Stimulated activated CD4-positive, alpha-beta T cell treated with anti-CD3 and anti-CD28 coated beads, Interleukin-4, amount 100 ng/mL, for 1 hour (primary cell): ENCODE measurements at places on chromosomes 5 and 9.
A peak's percentile ranks its signal among the peaks of the same experiment; 100 is the strongest.

- DNase-seq = no peak
Observed at GRCh38 chr5:91487420-91487819, 104.3 kb upstream of the ARRDC3 start.

- no peak for DNase-seq
Observed at GRCh38 chr5:124111886-124112285, 599.9 kb downstream of the CSNK1G3 start.

GRCh38 chr9:81374459-81375186, 314.7 kb downstream of the TLE1 start:
- no peak for DNase-seq

GRCh38 chr5:139962445-139962844, 80.7 kb downstream of the NRG2 start:
- DNase-seq = no peak

GRCh38 chr9:34127035-34127948, 794 bp upstream of the DCAF12 start:
- DNase-seq = no peak

DNA sequence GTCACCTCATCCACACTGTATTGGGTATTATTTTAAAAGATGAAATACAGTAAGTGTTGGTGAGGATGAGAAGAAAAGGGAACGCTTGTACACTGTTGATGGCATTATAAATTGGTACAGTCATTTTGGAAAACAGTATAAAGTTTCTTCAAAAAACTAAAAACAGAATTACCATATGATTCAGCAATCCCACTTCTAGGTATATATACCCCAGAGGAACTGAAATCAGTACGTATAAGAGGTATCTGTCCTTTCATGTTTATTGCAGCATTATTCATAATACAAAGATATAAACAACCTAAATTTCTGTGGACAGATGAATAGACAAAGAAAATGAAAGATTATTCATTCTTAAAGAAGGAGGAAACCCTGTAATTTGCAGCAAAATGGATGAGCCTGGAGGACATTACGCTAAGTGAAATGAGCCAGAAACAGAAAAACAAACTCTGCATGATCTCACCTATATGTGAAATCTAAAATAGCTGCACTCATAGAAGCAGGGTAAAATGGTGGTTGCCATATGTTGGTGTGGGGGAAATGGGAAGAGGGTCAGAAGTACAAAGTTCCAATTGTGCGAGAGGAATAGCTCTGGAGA, 191.6 kb downstream of the TRIM36 start:
- DNase-seq = no peak

GRCh38 chr9:19283072-19283710, 52.7 kb downstream of the DENND4C start:
- no peak for DNase-seq

GRCh38 chr9:77433675-77434445, 214.3 kb downstream of the GNA14 start:
- peak; percentile 48 for DNase-seq

DNA sequence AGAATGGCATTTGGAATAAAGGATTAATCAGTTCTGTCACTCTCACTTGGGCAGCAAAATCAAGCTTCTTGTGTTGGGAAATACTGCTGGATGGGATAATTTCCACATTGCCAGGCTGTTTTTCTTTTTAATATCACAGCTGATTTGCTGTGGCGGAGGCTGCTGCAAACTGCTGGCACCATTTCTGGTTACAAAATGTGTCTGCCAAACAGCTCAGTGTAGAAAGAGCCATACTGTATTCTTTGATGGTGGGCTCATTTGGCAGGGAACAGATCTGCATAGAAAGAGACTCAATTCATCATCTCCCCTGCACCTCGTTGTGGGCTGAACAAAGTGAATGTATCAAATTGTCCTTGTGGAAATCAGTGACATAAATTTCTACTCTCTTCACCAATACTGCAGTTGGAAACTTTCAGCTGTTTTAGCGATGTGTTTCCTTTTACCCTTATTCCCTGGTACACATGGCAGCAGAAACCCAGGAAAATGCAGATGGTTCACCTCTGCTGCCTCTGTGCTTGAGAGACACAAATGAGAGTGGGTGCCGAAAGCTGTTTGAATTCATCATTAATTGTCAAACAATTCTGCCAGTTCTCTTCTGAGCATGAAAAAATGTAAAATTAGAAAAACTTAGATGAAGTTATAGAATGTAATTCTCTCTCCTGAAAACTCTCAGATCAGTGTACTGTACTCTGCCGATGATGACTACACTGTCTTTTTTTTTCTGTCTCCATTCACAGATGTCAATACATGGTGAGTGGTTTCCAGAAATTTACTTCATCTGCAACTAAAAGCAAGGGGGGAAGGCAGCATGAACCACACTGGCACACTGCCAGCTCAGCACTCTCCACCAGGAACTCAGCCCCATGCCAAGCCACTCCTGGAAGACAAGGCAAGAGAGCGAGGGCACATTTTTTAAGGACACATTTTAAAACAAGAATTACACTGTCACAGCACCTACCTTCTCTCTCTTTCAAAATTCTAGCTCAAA, 75.0 kb downstream of the HMHB1 start:
- no peak for DNase-seq

DNA sequence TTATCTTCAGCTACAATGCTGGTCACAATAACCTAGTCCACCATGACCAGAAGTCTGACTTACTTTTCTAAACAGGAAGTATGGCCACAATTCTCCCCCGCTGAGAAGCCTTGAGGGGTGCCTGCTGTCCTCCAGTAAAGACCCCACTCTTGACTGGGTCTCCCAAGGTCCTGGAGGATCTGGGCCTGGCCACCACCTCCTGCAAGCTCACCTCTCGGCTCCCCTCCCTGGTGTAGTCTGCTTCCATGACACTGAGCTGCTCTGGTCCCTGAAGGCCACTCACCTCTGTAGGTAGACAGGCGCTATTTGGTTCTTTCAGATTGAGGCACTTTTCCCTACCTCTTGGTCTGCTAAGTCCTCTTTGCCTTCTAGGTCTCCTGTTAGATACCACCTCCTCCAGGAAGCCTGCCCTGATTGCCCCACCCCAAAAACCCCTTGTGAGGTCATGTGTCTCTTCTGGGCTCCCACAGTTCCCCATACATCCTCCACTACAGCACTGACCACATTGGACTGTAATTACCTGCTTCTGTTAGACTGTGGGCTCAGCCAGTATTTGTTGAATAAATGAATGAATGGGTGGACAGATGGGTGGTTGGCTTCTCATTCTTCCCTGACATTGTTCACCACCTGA, 62.6 kb upstream of the IER5L start:
- no peak for DNase-seq

DNA sequence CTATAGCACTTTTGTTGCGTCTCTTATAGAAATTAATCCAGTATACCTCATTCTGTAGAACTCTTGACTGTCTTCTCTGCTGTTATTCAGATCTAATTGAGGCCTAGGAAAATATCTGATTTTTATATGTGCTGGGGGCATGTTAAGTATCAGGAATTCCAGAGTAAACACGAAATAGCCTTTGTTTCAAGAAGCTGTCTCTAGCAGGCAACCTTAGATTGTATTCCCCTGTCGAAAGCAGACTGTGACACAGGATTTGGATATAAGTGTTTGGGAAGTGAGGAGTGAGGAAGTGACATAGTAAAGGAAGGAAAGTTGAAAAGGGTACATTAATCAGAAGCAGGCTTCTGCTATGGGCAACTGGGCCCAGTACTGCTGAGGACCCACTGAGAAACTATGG, 72.1 kb upstream of the RASA1 start:
- no peak for DNase-seq

DNA sequence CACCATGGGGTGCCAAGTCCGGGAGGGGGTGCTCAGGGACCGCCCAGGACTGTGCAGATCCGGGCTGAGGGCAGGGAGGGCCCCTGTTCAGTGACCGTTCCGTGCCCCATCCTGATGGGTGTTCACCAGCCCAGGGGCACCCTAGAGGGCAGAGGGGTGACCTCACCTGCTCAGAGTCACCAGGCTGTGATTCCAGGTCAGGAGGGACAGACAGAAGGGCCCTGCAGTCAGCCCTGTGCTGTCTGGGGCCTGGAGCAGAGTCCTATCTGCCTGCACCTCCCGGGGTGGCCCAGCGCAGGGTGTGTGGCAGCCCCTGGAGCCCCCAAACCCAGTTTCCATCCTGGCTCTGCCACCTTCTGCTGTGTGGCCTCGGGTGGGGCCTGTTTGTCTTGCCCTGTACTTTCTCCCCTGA, 241.9 kb downstream of the PBX3 start:
- DNase-seq = no peak

- DNase-seq = no peak
Observed at GRCh38 chr9:20031836-20032235, 243.0 kb upstream of the SLC24A2 start.

DNA sequence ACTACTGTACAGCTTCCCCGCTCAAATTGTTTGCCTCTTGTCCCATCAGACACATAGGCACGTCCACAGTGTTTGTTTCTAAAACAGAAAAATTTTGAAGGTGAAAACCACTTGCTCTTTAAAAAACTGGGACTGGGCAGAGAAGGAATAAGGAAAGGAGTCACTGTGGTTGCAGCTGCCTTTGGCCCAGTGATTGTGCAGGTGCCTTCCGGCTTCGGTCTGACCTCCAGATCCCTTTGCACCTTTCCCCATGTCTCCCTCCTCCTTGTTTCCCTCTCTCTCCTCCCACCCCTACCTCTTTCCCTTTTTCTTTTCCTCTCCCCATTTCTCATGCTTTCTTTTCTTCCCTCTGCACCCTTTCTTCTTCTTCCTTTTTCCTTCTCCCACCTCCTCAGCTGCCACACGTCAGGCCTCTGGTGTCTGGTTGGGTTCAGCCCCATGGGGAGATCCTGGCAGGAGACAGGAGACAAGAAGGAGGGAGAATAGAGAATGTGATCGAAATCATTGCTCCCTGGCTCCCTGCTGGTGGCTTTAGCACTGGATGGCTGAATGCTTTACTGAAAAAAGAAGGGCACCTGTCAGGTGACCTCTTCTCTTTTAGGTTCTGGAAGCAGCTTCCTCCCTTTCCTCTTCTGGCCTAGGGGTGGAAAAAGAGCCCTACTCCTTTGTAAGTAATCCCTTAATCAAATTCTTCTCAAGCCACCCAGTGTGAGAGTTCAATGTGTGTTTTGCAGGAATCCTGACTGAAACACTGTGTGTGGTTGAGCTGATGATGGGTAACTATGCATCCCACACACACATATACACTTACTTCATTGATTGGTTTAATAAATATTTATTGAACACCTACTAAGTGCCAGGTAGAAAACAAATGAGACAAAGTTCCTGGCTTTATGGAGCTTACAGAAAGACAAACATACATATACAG, 267.3 kb downstream of the MAST4 start:
- DNase-seq = no peak

GRCh38 chr9:76570826-76571225, 111.8 kb downstream of the GCNT1 start:
- no peak for DNase-seq
